ENCODE measurements at places on chromosomes 12 and 14.

DNA sequence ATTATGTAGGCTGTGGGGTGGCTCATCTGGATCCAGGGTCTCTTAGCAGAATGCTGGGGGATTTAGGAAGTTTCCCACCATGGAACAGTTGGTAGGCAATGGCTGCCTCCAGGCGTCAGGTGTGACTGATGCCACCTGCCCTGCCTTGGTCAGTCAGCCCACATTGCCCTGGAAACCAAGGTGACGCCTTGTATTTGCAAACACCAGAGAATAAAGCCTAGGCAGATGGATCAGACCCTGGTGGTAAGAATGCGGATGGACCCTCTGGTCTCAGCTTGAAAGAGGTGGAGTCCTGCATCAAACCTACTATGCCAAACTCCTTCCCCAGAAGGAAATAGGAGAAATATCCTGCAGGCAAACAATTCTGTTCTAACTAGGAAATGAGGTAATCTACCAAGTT is 38.2 kb downstream of the NCKAP5L start:
- no peak for DNase-seq

DNA sequence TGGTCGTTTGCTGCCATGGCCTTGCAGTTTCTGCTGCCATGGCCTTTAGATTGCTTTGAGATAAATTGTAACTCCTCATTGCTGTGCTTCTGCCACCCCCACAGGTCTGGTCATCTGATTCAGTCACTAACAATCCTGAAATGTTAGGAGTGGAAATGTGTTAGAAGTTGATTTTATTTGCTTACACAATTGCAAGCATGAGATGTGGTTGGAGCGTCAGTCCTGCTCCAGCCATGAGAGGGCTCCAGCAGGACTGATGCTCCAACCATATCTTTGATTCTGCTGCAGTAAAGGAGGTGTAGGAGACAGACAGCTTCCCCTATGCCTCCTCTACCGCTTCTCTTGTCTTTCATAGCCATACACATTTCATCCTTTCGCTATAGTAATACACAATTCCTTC is 226.8 kb upstream of the RGS6 start:
- DNase-seq, result no peak

DNA sequence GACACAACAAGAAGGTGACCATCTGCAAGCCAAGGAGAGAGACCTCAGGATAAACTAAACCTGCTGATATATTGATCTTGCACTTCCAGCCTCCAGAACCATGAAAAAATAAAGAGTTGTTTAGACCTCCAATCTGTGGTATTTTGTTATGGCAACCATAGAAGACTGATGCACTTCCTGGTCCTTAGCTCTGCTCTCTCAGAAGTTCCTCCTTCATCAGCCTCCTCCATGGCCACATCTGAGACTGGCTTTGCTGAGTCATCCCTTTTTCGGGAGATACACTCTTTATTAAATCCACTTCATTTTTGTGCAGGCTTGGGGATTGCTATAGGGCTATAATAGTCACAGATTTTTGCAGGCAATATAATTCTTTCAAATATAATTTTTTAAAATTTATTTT is 89.6 kb upstream of the ATF7IP start:
- DNase-seq, result no peak

- DNase-seq, result no peak
Observed at GRCh38 chr14:20413744-20414082, 412 bp upstream of the TEP1 start.

DNA sequence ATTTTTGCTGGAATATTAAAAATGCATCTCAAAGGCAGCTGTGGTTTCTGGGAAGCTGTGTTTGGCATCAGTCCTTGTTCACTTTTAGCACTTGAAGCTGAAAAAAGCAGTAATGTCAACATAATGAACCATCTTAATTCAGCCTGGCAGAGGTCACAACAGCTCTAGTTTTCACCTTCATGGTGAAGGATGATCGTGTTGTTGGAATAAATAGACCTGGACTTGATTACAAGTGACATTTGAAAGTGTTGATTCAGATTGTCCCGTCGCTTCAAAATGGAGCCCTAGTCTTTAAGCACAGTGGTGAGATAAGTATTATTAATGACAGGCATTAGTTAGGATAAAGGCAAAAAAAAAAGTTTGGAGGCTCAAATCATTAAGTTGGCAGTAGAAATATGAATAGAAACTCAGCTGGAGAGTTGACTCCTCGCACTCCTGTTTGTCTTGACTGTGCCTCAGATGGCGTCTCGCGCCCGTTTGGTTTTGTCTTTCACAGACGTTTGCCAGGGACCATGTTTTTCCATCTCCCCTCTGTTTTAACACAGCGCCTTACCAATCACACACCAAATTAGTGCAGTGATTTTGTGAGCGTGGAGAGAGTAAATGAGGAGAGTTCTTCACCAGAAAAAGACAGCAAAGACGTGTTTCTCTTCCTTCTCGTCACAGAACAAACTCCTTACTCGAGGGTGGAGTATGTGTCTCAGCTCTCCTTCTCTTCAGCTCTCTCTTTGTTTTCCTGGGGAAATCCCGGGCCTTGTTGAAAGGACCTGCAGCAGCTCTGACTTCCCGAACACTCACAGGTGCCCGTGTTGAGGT is 53.4 kb upstream of the MMP17 start:
- no peak for DNase-seq

DNA sequence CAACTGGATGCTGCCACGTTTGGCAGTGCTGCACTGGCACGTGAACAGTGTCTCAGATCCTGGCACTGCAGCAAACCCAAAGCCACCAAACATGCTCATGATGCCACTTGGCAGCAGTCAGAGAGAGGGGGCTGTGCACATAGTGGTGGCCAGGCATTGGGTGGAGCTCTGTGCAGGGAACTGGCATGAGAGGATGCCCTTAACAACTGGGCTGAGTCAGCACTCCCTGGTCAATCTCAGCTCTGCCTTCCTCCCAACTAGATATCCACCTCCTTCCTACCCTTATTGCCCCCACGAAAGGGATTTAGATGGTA is 37.0 kb downstream of the ZFHX2 start:
- DNase-seq, result no peak

DNA sequence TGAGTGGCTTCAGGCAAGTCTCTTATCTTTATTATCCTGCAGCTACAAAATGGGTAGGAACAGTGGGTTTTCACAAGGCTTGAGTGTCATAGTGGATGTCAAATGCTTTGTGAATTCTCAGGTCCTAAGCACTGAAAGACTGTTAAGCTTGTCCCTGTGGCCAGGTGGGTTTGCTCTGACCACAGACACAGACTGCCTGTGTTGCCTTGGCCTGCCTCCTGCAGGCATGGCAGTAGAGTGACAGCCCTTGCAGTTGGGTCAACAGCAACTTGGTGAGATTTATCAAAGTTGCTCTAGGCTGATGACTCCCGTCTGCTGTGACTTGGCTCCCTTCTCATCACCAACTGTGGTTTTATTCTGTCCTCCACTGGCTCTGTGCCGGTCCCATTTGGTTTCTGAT is 520.0 kb upstream of the CCDC196 start:
- DNase-seq, result no peak

DNA sequence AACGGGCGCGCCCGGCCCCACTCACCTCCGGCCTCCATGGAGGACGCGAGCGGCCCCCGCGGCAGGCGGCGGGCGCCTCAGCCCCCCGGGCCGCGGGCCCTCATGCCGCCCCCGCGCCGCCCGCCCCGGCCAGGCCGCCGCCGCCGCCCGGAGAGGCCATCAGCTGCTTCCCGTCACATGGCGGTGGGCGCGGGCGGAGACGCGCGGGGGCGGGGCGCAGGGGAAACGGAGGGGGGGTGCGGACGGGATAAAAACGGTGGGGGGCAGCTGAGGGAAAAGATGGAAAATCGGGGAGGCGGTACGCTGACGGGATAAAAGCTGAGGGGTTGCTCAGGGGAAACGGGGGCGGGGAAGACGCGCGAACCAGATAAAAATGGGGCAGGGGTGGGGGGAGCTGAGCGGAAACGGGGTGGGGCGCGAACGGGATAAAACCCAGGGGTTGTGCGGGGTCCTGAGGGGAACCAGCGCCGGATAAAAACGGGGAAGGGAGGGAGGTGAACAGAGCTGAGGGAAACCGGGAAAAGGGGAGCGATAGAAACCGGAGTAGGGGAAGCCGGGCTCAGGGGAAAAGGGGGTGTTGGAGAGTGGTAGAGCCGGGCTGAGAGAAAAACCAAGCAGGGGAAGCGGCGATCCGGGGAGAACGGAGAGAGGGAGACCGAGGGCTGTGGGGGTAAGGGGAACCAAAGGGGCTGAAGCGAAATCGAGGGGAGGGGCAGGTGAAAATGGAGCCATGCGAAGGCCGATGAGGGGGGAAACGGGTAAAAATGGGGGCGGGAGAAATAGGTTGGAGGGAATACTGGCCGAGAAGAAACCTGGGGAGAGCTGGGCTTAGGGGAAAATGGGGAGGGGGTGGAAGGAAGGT is at the start of gene WSB2:
Gene WSB2 (minus strand): TSS at position 169 of the 862 bp plus-strand sequence. CDS start 131 bp downstream, at position 38.
- peak; percentile 47 for DNase-seq

- DNase-seq, result no peak
Observed at GRCh38 chr12:26246483-26247164, 51.3 kb downstream of the SSPN start.

- DNase-seq, result no peak
Observed at GRCh38 chr12:58041441-58041840, 100.1 kb downstream of the ATP23 start.

GRCh38 chr12:57214398-57214781 is 2.2 kb upstream of the NXPH4 start:
- DNase-seq, result no peak

- no peak for DNase-seq
Observed at GRCh38 chr12:93766796-93767523, 89.8 kb downstream of the CRADD start.

DNA sequence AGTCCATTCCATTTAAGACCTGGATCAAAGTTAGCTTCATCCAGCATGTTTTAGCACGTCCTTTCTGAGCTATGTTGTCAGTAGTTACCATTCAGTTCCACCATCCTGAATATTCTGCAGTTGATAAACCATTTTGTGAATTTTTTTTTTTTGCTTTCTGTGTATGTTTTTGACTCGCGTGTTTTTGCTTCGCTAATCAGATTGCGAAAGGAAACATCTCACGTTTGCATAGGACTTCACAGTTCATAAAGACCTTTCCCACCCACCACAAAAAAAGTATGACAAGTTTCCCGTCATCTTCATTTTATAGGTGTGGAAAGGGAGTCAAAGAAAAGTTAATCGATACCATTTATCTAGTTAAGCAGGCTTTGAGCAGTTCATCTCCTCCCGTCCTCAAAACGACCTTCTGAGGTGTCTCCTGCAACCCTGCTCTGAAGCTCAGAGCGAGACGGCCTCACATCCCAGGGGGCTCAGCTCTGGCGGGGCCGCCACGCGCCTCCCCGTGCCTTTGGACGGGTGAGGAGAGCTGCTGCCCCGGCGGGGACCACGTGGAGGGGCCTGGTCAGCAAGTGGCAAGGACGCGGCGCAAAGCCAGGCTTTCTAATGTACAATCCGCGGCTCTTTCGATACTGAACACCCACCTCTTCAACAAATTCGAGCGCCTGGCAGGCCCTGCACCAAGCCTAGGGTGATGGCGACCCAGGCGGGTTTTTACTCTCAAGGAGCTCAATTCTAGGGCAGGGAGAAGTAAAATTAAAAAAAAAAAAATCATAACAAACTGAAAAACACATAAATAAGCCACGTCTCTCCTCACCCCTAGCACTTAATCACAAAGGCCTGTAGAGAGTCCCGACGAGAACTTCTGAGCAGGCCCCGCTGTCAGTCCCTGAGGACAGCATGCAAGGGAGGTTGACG is 988 bp upstream of the TMEM263 start:
- no peak for DNase-seq

GRCh38 chr12:95182868-95183415 is 34.3 kb downstream of the FGD6 start:
- DNase-seq, result peak; percentile 13

DNA sequence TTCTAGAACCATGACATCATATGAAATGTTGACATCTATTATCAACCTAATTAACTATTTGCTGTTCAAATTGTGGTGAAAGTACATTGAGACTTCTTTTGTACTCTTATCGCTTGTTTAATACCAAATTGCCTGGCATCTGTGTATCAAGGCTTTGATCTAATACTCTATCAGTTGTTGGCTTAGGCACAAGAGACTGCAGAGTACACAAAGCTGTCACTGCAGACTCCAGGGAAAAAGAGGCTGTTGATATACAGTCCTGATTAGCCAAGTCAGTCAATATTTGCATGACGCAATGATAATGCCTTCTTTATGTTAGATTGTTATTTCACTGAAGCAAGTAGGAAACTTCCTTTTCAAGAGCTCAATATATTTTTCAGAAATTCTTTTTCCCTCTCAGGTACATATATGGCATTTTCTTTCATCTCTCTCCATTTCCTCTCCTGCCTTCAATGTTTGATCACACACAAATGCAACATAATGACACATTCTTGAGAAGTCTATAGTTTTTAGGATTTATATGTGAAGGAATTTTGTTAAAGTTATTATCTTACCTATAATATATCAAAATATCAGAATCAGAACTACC is 32.3 kb upstream of the PTCSC3 start:
- DNase-seq, result no peak

- no peak for DNase-seq
Observed at GRCh38 chr12:32270818-32271710, 128.3 kb upstream of the FGD4 start.

DNA sequence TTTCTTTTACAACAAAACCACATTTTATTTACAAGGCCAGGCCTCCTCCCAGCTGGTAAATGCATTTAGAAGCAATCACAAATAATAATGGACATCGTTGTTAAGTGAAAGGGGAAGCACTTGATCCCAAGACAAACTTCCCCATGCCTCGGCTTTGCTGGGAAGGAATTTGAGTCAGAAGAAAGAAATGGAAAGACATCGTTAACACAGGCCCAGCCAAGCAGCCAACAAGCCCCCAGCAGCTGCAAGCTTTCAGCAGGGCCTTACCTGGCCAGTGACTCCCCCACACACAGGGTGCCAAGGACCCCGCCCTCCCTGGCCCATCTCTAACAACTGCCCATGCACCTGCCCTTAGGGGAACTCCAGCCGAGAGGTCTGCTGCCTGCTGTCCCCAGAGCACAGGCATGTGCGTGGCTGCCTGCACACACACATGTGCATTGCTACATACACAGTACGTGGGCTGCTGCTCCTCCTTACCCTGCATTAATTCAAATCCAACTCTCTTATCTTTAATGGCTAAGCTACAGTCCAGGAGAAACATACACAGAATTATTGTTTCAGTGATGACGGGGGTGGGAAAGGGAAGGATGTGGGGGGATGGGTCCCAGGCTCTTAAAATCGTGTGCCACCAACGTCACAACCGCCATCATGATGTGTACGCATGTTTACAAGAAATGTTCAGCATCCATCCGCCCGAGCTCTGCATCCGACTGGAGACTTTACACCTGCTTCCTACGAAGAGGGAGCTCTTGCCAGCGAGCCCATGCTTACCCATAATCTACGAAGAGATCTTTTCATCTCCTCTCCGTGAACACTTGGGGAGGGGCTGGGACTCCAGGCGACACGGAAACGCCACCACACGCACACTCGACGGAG is 9.8 kb downstream of the BCL11B start:
- peak; percentile 67 for DNase-seq

DNA sequence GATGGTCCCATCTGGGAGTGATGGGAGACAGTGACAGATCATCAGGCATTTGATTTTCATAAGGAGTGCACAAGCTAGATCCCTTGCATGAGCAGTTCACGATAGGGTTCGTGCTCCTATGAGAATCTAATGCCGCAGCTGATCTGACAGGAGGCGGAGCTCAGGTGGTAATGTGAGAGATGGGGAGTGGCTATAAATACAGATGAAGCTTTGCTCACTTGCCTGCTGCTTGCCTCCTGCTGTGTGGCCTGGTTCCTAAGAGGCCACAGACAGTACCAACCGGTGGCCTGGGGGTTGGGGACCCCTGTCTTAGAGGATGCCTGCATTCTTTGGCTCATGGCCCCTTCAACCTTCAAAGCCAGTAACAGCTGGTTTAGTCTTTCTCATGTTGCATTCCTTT is 130.3 kb downstream of the PTPN11 start:
- no peak for DNase-seq

- DNase-seq, result no peak
Observed at GRCh38 chr12:128476266-128476665, 209.3 kb downstream of the TMEM132C start.

Data from stimulated activated CD4-positive, alpha-beta T cell treated with anti-CD3 and anti-CD28 coated beads, Interleukin-15, amount 100 ng/mL, for 48 hours (primary cell).